Stromal cell of bone marrow (primary cell): ENCODE measurements at places on chromosomes 5 and 9.

DNA sequence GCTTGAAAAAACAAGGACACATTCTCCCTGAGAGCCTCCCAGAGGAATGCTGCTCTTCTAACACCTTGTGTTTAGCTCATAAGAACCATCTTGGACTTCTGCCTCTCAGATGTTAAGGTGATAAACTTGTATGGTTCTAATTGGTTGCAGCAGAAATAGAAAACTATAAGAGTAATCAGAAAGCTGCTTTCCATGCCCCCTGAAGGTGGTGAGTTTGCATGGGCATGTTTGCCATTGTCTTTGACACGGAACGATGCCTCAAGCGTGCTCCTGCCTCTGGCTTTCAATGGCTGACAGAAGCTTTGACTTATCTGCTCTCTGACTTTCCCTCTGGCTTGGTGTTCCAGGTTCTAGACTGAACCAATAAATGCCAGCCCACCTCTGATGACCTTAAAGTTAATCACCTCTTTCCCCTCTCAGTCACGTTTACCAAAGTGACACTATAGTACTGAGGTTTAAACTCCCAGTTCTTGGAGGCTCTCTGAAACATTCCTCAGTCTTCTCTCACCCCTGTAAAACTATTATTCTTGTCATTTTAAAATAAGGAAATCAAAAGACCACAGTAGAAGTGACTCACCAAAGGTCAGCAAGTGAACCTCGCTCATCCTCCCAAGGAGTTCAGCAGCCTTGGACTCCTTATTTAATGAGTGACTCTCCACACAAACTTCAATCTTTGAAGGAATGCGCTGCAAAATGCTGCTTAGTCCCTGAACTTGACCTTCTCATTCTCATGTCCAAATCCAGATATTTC, 103.6 kb downstream of the PIK3R1 start:
- DNase-seq = peak; percentile 34

DNA sequence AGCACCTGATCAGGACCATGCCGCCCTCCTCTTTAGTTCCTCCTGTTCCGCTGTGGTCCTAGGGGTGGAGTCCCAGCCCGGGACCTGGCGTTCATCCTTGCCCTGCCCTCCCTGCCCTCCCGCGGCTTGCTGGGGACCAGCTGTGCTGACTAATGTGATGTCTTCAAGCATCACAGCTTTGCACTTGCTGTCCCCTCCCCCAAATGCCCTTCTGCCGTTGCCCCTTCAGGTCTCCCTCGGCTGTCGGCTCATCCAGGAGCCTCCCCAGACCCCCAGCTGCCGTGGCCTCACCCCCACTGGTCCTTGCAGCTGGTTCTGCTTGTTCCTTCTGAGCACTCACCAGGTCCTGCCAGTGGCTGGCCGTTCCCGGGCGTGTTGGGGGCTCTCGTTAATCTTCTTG, 19.9 kb downstream of the RXRA start:
- DNase-seq = no peak

- DNase-seq = no peak
Measured at GRCh38 chr9:131578731-131579504, 33.6 kb downstream of the PRRT1B start.

- no peak for DNase-seq
Measured at GRCh38 chr5:132388244-132389050, 18.9 kb downstream of the SLC22A5 start.

DNA sequence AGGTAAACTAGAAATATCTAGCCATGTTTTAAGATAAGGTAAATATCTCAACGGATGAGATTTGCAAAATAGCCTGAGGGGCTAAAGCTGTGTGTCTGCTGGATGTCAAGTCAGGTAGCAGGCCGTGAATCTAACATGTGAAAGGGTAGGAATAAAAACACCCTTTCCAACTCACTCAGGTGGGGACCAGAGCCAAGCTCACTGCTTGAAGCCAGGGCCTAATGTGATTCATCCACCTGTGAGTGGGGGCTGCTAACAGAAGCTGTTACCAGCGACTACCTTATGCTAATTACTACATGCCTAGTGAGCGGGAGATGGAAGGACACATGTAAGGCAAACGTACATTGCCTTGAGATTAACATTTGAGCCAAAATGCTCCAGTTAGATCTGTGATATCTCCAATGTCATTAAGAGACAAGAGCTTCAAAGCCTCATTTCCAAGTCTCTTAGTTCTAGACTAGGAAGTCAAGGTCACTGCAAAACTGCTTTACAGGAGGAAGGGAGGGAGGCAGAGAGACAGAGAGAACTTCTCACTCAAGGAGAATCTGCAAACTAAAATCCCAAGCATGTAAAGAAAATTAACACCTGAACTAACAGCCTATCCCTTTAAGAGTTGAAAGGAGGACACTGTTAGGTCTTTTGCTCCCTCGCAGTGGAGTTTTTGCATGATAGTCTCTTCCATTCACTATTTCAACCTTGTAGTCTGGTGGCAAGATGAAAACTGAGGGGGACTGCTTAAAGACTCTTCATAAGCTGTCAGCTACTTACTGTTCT, 141.6 kb upstream of the RPS23 start:
- no peak for DNase-seq

DNA sequence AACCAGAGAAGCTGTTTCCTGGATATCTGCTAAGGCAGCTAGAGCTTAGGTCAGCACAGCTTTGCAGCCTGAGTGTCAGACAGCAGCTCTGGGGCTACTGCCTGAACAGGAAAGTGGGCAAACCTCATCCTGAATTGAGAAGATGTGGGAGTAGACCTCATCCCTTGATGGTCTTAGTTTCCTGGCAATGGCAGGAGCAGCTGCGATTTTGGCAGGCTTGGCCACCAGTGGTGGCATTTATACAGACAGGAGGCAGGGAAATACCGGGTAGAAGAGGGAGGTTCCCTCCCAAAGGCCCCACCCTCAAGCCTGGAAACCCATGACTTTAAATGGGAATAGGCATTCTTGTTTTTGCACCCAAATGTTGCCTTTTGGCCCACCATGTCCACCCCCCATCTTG, 69.7 kb downstream of the LIX1 start:
- no peak for DNase-seq

DNA sequence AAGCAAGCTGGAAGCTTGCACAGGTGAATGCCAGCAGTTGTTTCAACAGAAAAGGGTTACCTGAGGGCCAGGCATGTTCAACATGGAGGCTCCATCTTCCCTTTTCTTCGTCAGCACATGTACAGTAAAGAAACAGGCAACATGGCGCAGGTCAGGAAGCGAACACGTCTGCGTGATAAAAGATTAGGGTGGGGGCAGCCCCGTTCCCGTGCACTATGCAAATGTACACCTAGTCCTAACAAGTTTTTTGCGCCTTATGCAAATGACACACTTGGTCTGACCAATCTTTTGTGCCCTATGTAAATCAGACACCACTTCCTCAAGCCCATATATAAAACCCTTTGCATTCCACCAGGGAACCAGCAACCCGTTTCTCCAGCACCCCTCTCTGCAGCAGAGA, 452.1 kb upstream of the PTPRD start:
- DNase-seq = no peak

- DNase-seq = no peak
Measured at GRCh38 chr5:124630767-124631704, 115.4 kb downstream of the ZNF608 start.

DNA sequence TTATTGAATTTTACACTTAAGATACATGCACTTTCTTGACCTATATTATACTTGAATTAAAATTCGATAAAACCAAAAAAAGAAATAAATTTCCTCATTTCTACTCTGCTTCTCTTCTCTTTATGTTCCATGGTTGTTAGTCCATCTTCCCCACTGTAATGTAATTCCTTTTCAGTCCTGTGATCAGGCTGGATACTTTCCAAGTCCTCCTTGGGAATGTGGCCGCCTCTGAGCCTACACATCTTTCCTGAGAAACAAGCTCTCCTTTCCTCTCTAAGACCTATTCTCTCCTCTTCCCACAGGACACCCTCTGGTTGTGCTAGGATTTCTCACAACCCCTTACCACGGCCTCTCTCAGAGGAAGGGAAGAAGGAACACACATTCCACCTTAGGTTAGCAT, 285.1 kb downstream of the DNAH5 start:
- DNase-seq = no peak

GRCh38 chr9:16039218-16039987, 486.6 kb downstream of the CCDC171 start:
- DNase-seq = no peak

DNA sequence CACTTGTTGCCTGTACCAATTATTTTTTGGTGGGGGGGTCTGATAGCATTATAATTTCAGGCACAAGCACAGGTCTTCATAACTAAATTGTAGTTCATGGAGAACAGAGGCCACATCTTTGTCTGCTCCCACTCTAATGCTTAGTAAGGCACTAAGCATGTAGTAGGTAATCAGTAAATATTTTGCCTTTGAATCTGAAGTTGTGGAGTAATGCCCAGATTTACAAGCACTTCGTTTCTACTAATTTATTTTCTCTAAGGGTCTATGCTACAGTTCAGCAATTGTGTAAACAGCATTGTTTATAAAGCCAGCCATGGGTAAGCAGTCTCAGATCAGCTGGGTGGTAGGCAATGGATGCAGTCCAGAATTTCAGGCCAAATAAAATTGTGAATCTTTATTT, 78.6 kb downstream of the GRIA1 start:
- DNase-seq = no peak

- DNase-seq = no peak
Measured at GRCh38 chr5:76425146-76425545, 22.1 kb downstream of the IQGAP2 start.

DNA sequence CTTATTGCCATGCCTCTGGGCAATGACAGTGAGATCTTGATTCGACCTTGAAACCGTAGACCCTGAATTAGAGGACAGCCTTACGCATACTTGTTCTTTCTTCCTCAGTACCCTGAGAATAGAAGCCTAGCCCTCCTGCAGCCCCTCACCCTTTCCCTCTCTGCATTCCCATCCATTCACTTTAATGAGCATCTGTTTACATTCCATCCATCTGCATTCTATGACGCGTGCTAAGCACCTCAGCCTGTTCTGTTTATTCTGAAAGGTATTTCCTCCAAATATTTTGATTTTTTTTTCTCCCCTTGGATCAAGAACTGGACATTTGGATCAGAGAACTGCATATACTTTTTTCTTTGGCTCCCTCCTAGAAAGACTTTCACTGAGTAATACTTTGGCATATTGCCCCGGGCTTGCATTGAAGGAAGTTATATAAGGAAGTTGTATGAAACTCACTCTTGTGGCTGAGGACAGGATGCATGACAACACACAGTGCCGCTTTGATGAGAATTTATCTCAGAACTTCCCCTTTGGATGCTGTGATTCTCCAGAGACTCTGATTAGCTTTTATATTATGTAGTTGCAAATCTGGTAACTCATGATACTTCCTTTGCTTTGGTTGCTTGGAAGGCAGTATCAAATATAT, 15.7 kb downstream of the TMEM8B start:
- DNase-seq = peak; percentile 95

GRCh38 chr9:109411798-109412352, 86.2 kb downstream of the PTPN3 start:
- DNase-seq = peak; percentile 42

DNA sequence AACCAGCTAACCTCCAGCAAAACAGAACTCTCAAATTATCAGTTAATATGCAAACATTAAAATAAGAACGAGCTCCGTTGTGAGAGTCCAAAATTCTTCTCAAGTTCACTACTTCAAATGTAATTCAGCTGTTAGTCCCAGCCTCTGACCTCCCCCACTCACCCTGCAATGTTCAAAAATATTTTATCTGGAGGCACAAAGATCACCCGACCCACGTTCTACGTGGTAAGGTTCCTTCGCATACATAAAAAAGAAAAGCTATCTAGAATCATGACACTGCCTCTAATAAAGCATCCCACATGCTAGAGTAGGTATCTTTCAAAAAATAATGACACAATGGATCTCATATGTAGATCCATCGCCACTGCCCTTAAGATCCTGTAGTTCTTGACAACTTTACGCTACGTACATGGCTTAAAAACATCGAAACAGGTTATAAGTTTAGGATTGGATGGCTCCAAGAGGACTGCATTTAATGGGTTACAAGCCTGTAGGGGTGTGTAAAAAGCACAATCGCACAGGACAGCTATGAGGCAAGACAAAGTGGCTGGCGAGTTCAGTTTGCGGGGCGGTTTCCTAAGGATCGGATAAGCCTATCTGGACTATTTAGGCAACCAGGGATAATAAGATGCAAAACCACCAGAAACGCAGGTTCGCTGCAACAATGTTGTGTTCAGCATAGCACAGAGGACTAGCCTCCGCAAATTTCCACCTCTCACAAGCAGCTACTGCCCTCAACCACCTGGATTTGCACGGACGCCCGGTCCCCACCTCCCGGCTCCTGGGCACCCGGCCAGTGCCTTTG, 969 bp downstream of the CLK4 start:
- no peak for DNase-seq

GRCh38 chr5:171639205-171639621, 146.4 kb upstream of the SMIM23 start:
- no peak for DNase-seq

DNA sequence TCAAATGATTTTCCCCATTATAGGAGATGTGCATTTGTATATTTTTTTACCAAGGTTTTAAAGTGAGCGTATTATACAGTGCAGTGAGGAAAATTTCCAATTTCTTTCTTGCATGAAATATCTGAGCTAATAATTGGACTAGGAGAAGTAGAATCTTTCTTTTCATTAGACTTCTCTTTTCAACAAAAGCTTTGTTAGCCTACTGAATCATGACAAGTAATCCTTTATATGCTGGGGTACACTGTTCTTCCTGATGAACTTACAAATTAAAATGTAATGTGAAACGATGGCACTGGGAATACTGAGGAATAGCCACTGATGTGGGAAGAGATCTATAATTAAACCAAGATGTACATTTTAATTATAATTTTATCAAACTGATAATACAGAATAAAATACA, 829.6 kb downstream of the PTPRD start:
- DNase-seq = no peak

DNA sequence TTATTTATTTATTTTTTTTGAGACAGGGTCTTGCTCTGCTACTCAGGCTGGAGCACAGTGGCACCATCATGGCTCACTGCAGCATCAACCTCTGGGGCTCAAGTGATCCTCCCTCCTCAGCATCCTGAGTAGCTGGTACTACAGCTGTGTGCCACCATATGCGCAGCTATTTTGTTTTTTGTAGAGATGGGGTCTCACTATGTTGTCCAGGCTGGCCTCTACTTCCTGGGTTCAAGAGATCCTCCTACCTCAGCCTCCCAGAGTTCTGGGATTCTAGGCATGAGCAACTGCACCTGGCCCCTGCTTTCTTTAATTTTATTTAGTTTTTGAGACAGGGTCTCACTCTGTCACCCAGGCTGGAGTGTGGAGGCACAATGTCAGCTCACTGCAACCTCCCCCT, 19.5 kb upstream of the ZDHHC12 start:
- DNase-seq = no peak
